ENCODE measurements at places on chromosomes 4 and X.

- no peak for DNase-seq
These were observed 65.6 kb downstream of the ASB9 start for GRCh38 chrX:15204130-15204751.

DNA sequence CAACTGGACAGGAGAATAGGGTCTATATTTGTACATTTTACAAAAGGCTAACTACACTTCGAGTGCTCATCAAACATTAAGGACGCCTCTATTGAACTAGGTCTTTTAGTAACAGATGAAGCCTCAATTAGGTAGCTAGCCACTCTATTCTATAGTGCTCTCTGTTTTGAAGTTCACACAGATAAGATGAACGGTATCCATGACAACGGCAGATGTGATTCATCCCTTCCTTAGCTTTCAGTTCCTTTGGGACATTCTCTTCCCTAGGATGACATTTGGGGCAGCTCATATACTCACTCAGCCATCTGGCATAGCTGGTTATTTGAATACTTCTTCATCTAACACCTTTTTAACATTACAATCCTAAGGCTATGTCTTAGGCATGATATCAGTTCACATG lies 62.4 kb upstream of the WDFY3 start:
- DNase-seq = peak; percentile 57

- DNase-seq = no peak
These were observed 24.1 kb downstream of the SPOCK3 start for GRCh38 chr4:167210166-167210565.

- DNase-seq = no peak
These were observed 52.2 kb upstream of the C1QTNF7 start for GRCh38 chr4:15375667-15376066.

- no peak for DNase-seq
These were observed 50.4 kb downstream of the TBC1D9 start for GRCh38 chr4:140705625-140706275.

- DNase-seq = peak; percentile 87
These were observed 25.6 kb downstream of the ZRSR2 start for GRCh38 chrX:15815779-15816437.

DNA sequence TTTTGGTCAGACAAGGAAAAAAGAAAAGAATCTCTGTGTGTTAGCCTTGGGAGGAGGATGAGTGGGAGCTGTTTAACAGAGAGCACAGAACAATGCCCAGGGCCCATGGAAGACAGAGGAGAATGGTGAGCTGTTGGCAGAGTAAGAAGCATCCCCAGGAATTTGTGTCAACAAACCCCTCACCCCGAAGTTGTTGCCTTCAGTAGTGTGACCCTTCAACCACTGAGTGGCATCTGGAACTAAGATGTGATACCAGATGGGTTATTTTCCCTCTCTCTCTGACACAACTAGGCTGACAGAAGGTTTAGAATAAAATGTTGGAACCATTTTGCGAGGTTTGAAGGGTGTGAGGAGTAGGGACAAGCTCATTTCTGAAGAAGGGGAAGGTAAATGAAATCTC lies 25.1 kb downstream of the IGSF1 start:
- no peak for DNase-seq

- peak; percentile 85 for DNase-seq
These were observed 8.0 kb downstream of the MSX1 start for GRCh38 chr4:4867375-4868039.

GRCh38 chr4:87500092-87500462 lies 29.1 kb downstream of the SPARCL1 start:
- DNase-seq = no peak

- DNase-seq = no peak
These were observed 211.1 kb upstream of the ZIC3 start for GRCh38 chrX:137354851-137355250.

- no peak for DNase-seq
These were observed 48.6 kb upstream of the AMELX start for GRCh38 chrX:11244636-11245035.

DNA sequence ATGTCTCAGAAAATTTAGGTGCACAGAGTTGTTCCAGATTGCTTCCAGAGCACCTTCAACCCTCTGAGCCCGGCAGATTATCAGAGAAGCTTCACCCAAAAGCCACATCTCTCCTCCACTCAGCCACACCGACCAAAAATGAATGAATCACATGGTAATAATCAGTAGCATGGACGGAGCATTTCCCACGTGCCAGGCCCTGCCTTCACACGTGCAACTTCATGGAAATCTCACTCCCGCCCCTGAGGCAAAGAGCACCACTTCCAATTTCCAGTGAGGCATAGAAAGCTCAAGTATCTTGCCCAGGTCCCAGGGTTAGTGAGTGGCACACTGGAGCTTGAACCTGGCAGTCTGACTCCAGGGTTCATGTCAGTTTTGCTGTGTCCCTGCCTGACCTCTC lies 56.5 kb downstream of the RELL1 start:
- DNase-seq = no peak

Measured in mesendoderm (in vitro differentiated cells).